ENCODE measurements at places on chromosomes 16 and 17.
A peak's percentile ranks its signal among the peaks of the same experiment; 100 is the strongest.

- peak; percentile 47 for DNase-seq
Observed at GRCh38 chr17:32461853-32462617, 17.7 kb downstream of the PSMD11 start.

DNA sequence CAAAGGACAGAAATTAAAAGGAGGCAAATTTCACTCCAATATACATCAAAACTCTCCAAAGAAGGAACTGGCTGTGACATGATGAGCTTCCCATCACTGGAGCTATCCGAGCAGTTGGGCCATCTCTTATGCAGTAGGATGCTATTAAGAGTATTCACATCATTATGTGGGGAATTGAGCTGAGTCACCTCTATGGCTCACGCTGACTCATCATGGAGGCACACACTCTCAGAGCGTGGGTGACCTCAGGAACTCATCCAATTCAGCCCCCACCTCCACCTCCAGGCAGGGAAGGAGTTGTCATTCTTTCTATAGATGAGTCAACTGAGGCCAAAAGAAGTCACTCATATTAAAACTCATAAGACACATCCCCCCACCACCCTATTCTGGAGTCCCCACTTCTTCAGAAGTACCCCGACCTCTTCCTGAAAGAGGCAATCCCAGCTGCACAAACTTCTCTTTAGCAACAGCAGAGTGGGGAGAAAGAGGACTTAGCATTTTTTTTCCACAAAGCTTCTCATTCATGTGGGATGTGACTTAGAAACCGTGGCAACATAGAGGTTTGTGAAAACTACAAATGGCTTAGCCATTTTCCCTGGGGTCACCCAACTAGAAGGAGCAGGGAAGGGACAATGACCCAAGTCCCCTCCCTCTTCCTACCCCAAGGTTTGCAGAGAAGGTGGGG lies 32.5 kb downstream of the ABCC12 start:
- DNase-seq: peak; percentile 68

DNA sequence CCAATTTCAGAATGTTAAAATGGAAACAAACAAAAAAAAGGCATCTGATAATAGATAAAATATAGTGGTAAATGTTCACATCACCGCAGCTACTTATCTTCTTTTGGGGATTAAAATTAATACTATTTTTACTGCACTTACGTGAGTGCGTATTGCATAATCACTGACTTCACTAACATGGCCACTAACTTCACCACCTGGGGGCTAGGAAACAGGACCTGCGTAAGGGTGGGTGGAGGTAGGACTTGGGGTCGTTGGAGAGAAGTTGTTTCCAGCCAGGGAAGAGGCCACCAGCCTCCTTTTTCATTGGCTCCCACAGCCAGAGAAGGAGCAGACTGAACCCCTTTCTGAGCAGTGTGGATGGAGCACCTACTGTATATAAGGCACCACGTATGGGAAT lies 166.4 kb downstream of the SALL1 start:
- DNase-seq: no peak

DNA sequence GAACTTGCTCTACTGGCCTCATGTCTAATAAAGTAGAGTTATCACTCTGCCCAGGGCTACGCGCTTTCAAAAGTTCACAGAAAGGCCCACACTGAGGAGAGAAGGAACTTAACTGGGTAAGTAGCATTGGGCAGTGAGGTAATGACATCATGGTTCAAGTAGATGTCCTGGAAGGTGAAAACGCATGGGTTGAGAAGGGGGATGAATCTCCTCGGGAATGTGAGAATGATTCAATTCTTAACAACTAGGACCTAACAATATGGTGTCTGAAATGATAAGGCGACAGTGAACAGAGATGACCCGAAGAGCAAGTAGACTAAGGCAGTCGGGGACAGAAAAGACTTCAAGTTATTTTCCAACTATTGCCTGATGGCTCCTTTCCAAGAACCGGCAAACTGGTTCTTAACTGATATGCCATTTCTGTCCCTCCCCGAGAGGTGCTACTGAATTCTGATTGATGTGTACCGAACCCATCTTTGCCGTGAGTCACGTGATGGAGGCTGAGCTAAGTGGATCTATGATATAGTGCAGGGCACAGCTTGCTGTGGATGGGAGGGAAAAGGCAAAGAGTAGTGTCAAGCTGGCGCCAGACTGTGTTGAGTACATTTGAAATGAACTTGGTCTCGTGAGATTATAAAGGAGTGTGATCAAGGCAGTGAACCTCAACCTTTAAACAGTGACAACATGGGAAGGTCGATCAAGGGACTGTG lies 44.1 kb downstream of the MARCHF10 start:
- no peak for DNase-seq

DNA sequence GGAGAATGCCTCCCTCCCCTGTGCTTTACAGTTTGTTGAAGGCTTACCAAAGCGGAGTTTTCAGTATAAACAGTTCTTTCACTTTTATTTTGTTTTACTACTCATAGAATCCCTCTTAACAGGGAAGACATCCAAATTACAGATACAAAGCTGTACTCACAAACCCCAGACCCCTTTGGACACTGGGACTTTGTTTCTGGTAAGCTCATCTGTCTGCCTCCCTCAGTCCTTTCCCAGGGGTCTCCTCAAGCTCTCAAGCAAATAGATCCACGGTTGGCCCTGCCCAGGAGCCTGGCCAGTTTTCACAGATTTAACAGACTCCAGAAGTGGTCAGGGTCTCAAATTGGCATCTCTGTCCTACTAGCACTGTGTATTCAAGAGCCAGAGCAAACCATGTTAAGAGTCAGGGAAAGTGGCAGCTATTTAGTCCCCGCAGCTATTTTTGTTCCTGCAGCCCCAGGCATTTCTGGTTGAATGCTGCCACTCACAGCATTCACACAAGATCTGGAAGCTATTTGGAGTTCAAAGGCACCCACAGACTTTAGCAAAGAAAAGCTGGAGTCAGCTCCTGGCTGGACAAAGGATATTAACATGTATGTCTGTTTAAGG lies 54.2 kb downstream of the TMEM100 start:
- no peak for DNase-seq

DNA sequence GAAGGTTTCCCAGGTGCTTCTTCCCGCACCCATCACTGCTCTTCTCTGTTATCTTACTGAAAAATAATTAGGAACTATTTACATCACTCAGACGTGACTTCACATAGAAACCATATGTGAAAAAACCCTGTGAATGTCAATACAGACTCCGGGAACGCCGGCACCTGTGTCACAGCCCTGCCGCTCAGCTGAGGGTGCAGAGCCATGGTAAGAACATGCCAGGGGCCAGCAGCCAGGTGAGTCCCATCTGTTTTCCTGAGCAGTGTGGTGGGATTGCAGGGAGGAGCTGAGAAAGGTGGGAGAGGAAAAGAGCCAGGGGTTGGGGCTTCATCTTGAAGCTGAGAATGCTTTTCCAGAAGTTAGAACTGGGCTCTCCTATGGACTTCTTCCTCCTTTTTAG lies 13.7 kb downstream of the FOXF1 start:
- no peak for DNase-seq

DNA sequence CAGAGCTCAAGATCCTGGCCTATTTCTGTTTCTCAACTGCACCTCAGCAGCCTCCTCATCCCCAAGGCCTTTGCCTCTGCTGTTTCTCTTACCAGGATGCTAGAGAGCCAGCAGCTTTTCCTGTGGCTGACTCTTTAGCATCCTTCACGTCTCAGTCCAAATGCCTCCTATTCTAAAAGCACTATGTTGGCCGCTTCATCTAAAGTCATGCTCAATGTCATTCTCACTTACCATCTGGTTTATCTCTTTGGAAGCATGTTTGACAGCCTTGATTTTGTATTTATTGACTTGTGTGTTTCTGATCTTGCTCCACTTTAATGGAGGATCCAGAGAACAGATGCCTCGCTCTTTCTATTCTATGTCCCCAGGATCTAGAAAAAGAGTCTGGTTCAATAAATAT lies 351.8 kb upstream of the CDH11 start:
- DNase-seq: no peak

- no peak for DNase-seq
Observed at GRCh38 chr16:6633456-6633855, 699.2 kb upstream of the RBFOX1 start.

DNA sequence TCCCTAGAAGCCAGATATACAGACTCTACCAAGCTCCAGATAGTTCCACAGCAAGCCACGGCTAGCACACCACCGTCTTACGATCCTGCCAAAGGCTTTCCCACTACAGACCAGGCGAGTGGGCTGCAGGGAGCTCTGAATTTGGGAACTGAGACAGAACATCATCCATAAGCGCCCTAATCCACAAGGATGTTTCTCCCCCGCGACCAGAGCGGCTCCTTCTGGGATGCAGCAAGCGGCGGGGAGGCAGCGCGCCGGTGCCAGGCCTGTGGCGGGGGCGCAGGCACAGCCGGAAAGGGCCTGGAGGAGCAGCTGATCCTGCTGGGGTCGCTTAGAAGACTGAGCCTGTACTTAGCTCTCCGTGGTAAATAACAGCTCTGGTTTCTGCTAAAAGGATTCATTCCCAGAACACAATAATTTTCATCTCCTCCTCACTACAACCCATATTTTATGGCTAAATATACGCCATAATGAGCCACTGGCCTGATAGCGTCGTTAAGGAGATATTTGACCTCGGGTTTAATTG lies 16.2 kb upstream of the FOXF1 start:
- no peak for DNase-seq

GRCh38 chr16:51996516-51996915 lies 550.4 kb downstream of the TOX3 start:
- DNase-seq: no peak
